ENCODE measurements at places on chromosomes 11 and 22. TPM values are rescaled to one million over a fixed set of nuclear protein-coding genes. Genes with fewer than 3 reads are reported as not detected.

C22orf31 gene
- 0.36 TPM for total RNA-seq

PLA2G3 gene
- 0.23 TPM for total RNA-seq

GRCh38 chr22:19455585-19456370 lies 8.3 kb upstream of the C22orf39 start:
- no peak for DNase-seq

- no peak for DNase-seq
Measured at GRCh38 chr22:38623351-38623750, 32.8 kb downstream of the FAM227A start.

- DNase-seq, result no peak
Measured at GRCh38 chr11:113134626-113135025, 173.4 kb downstream of the NCAM1 start.

All from prostate gland (tissue), 2 donors.